ENCODE measurements at places on chromosomes 11 and 22.
A peak's percentile ranks its signal among the peaks of the same experiment; 100 is the strongest.

GRCh38 chr11:32899438-32899837, 6.8 kb downstream of the QSER1 start:
- DNase-seq: no peak

GRCh38 chr11:28132548-28132947, 24.4 kb downstream of the METTL15 start:
- no peak for DNase-seq

- DNase-seq: peak; percentile 84
These were observed 725 bp downstream of the ARHGAP42 start for GRCh38 chr11:100687630-100688395.

- DNase-seq: no peak
These were observed 21.3 kb downstream of the TMEM45B start for GRCh38 chr11:129836979-129837378.

DNA sequence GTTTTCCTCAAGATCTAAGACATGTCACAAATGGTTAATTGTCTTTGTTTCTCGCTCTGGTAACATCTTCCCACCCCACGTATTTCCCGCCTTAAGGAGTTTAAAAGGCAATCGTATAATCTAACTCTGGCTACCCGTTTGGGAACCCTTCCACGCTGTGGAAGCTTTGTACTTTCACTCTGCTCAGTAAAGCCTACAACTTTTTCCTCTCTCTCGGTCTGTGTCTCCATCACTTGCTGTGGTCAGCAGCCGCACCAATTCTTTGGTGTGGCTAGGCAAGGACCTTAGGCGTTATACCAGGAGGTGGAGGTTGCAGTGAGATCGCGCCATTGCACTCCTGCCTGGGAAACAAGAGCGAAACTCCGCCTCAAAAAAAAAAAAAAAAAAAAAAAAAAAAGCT, 1430.1 kb downstream of the LRRC4C start:
- DNase-seq: no peak

GRCh38 chr11:56906683-56907148, 82.0 kb upstream of the OR5AK2 start:
- no peak for DNase-seq
